ENCODE measurements at places on chromosomes 2 and 18.
A peak's percentile ranks its signal among the peaks of the same experiment; 100 is the strongest.

DNA sequence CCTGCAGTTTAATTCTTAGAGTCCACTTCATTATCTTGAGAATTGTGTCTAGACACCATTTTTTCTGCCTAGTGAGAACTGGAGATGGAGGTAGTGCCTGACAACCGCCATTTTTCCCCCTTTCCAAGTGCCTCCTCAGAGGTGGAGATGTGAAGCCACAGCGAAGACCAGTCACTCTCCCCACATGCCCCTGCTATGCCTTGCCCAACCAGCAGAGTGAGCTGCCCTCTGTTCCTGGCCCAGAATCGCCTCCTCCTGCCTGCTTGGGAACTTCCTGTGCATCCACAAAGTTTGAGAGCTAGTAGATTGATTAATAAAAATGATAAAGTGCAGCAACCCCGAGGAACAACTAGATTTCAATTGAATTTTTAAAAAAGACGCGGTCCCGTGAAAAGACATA is 123.3 kb downstream of the CLIP4 start:
- no peak for DNase-seq

- DNase-seq = no peak
Observed at GRCh38 chr18:60147323-60147722, 225.3 kb downstream of the MC4R start.

DNA sequence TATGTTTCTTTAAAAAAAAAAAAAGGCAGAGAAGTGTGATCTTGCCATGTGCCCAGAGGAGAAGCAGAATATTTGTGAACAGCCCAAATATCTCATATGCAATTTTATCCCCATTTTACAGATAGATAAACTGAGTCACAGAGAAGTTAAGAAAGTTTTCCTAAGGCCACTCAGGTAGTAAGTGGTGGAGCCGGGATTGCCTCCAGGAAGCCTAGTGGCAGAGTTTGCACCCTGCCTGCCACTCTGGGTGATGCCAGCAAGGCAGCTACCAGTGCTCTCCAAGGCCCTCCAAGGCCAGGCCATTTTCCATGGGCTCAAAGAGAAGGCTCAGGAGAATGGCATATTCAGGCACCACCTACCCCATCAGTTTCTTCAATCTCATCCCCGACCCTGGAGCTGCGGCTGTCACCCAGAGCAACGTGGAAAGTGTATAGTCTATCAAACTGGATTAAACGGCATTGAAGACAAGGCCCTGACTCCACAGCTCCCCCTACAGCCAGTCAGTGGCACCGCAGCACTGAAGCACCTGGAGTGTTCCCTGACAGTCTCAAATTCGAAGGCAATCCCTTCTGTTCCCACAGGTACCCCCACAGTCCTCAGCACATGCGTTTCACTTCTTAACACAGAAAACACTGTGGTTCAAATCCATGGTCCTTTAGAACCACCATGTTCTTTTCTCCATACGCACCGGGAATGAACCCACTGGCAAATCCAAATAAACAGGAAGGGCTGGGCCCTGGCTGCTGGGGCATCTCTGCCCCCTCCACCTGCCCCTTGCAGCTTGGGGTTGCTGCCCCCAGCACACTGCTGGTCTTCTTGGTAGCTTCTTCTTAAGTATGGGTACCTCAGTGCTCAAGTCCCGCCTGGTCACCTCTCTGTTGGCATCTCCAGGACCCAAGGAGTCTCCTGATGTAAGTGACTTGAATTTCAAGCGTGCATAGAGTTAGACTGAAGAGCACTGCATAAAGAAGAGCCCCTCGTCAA is 175.3 kb downstream of the INHBB start:
- DNase-seq = no peak

DNA sequence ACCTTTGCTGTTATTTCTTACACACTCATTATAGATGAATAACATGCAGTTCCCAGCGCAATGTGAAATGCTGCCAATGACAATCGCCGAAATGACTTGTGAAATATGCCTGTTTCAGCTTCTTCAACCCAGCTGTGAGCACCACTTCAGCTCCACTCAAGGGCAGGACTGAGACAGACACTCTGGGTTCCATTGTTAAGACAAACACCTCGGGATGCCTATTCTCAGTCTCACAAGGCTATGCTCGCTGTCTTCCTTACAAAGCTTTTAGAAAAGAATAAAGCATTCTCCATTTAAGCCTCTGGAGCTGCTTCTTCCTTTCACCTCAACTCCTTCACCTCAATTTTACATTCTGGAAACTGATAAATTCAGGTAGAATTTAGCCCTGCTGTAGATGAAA is 4.2 kb downstream of the CBLN2 start:
- no peak for DNase-seq

- no peak for DNase-seq
Observed at GRCh38 chr2:200635251-200635650, 49.4 kb downstream of the AOX1 start.

GRCh38 chr2:180990337-180990736 is 9.9 kb downstream of the UBE2E3 start:
- no peak for DNase-seq

DNA sequence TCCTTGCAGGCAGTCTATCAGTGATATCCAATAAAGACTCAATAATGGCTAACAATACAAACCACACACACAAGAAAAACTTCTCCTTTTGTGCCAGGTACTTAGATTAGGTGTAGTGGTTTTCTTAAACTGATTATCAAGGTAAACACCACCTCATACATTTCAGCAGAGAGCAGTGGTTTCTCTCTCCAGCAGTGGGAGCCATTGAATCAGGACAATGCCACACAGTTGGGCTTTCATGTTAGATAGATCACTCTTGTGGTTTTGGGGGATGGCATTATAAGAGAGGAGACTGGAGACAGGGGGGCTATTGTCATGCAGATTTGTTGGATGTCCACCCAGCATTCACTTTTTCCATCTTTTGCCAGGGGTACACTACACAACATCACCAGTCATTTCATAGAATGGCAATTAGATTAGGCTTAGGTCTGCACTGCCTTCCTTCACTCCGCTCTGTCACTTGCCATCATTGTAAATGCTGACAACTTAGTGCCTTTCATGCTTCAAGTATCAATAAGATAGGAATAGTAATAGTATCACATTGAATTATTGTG is 13.6 kb upstream of the IRS1 start:
- DNase-seq = no peak

DNA sequence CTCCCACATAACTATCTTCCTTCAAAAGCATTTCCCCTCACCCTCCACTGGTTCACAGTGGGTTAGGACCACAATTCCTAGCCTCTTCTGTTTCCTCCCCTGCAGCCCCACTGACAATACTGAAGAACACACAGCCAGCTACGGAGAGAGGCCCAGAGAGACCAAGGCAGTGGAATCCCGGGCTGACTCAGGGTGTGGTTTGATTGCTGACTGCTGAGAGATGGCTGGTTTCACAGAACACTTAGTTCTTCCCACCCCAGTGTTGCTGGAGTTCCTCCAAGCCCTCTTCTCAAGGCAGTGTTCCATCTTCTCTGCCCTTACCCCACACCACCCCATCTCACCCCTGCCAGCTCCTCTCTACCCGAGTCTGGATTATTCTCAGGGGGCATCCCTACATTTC is 43.3 kb upstream of the ZFP36L2 start:
- no peak for DNase-seq

DNA sequence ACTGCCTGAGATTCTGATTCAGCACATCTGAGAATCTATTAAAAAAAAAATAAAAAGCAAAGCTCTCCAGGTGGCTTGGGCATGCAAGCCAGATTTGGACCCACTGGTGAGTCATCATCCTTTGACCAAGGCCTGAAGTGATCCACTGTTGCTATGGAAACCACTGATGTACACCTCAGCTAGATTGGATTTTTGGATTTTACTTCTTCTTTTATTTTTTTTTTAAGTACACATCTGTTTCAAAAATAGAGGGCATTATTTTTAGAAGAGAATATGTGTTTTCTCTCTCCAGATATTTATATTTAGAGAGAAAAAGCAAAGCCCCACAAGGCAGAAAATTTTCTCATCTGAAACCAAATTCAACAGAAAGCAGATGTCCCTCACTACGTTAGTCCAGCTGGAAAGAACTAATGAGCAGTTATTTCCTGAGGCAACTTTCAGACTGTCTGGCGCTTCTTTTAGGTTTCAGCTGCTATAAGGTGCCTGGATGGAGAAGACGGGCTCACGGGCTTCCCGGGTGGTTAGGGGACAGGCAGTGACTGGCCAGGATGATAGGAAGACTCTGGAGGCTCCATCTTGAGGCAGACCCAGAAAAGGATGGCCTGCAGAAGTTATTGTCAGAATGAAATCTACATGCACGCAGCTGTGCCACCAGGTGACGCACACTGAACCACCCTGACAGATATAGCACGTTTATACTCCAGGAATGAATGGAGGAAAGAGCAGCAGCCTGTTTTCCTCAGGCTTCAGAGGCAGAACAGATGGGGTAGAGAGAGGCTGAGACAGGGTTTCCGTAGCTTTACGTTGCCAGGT is 50.5 kb downstream of the MRPL35 start:
- no peak for DNase-seq

- DNase-seq = no peak
Observed at GRCh38 chr2:18123577-18123976, 245.1 kb downstream of the KCNS3 start.

- no peak for DNase-seq
Observed at GRCh38 chr2:137179542-137179941, 414.2 kb downstream of the THSD7B start.

DNA sequence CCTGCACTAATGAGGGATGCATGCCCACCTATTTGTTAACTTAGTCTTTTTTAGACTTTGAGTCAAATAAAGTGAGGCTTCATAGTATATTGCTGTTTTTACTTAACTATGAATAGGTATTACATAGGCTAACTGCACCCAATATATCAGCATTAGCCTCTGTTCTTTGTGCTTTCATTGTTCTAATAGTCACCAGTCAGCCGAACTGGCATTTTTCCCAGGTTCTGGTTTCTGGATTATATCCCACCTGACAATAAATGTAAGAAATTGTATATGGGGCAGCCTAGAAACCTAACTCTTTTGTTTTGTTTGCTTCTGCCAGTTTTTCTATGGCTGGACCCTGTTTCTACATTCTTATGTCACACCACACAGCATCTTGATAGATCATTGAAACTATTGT is 1672.4 kb upstream of the LRRTM1 start:
- DNase-seq = no peak

- DNase-seq = no peak
Observed at GRCh38 chr18:44954257-44954656, 273.6 kb downstream of the SETBP1 start.

- DNase-seq = no peak
Observed at GRCh38 chr18:55337908-55338521, 250.0 kb downstream of the TCF4 start.

DNA sequence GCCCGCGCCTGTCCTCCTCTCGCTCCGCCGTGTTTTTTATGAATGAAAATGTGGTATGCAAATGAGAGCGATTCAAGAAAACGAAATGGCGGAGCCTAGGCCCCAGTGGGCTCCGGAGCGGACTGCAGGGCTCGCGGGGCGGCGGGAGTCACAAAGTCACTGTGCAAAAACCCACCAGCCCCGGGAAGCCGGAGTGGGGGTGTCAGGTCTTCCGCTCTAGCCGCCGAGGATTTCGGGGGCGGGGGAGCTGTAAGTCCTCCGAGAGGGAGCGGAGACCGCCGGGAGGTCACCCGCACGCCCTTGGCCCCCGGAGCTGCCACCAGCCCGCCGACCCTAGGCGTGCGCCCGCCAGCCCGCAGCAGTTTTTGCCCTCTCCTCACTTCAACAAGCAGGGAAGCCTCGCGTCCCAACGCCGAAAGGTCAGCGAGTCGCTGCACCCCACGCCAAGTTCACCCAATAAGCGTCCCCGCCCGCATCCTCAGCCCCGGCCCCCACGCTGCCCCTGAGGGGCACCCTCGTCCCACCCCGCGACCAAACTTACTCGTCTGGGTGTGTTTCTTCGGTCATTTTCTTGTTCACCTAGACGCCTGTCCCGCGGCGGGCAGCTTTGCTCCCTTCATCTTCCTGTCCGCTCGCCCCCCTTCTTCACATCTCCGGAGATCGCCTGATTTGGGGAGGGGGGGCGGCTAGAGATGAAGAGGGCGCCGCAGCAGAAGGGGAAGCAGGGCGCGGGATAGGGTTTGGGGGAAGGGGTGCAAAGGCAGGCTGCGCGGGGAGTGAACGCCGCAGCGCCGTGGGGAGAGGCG is 775 bp downstream of the SPRED2 start:
- peak; percentile 89 for DNase-seq

DNA sequence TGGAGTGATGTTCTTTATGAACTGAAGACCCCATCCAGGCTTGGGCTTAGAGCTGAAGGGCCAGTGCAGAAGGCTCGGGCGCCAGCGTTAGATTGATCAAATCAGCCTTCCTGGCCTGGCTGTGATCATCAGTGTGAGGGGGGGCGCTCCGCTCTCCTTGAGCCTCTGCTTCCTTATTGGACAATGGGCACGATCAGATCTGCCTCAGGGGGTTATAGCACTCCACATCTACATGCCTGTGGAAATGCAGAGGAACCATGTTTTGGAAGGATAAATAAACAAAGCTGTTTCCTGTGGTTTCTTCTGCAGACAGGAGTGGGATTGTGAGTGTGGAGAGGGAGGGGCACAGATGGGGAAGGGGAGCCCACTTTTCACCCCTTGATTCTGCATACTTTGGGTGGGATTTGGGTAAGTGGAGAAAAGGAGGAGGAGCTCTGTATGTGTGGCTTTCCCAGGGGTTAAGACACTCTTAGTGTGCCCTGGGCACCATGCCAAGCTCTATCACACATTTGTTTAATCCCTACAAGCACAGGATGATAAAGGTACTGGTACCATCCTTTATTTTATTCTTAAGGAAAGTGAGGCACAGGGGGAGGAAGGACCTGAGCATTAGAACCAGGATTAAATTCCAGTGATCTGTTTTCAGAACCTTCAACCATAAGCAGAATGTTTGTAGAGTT is 150.5 kb downstream of the EN1 start:
- DNase-seq = no peak

GRCh38 chr2:120441744-120442471 is 96.0 kb downstream of the INHBB start:
- peak; percentile 74 for DNase-seq
